GM03348 (cell line): ENCODE measurements at places on chromosomes 16 and 17.

DNA sequence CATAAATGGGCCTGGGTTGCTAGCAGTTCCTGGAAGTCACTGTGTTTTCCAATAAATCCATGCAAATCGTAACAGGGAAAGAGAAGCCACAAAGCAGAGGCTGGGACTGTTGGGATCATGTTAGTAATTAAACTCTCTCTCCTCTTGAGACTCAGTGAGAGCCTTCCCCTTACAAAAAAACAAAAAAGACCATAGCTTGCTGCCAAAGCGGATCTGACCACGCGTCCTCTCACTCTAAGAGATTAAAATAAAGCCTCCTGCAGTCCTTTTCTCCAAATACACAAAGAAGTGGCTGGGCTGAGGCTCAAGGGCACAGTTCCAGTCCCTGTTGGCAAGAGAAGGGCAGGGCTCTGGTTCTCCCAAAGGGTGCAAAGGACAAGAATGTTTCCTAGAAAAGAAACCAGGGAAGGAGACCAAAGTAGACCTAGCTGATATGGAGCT lies 38.5 kb downstream of the PIGL start:
- DNase-seq: peak; percentile 39

DNA sequence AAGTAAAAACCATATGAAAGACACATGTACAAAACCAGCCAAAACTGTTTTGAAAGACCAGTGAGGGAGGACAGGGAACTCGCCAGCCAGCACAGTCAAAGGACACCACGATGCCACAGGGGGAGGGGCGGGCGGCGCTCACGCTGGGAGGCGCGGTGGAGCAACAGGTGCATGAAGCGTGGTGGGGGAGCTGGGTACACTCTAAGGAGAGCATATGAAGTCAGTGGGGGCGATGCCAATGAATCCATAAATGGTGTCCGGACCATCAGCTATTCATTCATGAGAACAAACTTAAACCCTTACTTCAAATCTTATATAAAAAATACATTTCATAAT lies 101.0 kb upstream of the DNAH17 start:
- no peak for DNase-seq

GRCh38 chr16:10988164-10988803 lies 43.9 kb downstream of the CLEC16A start:
- no peak for DNase-seq

- no peak for DNase-seq
Measured at GRCh38 chr17:77811521-77811920, 147.0 kb upstream of the TNRC6C start.

GRCh38 chr17:48633266-48633677 lies 7.1 kb upstream of the HOXB9 start:
- no peak for DNase-seq

DNA sequence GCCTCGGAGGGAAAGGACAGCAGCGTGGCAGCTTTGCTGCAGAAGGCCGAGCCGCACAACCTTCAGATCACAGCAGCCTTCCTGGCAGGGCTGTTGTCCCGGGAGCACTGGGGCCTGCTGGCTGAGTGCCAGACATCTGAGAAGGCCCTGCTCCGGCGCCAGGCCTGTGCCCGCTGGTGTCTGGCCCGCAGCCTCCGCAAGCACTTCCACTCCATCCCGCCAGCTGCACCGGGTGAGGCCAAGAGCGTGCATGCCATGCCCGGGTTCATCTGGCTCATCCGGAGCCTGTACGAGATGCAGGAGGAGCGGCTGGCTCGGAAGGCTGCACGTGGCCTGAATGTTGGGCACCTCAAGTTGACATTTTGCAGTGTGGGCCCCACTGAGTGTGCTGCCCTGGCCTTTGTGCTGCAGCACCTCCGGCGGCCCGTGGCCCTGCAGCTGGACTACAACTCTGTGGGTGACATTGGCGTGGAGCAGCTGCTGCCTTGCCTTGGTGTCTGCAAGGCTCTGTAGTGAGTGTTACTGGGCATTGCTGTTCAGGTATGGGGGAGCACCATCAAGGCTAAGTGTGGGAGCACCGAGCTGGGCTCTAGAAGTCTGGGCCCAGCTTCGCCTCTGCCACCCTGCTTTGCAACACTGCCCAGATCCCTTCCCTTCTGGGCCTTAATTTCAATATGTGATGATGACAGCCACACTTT lies 18.6 kb downstream of the NOD2 start:
- no peak for DNase-seq

- DNase-seq: no peak
Measured at GRCh38 chr17:12250973-12251372, 230.3 kb downstream of the MAP2K4 start.

DNA sequence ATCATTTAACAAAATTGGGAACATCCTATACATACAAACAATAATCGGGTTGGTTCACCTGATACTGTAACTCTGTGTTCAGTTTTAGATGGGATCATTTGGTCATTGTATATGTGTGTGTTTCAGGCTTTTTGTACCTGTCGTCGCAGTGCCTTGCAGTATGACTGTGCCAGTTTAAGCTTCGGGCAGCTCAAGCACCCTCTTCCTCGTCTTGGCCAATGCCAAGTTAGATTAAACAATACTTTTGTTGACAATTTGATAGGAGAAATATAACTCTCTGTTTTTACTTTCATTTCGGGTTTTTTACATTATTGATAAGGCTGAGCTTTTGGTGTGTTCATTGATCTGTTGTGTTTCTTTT lies 37.0 kb upstream of the ARHGAP17 start:
- DNase-seq: no peak

- no peak for DNase-seq
Measured at GRCh38 chr16:48367441-48368049, 17.7 kb downstream of the SIAH1 start.
